GM04503 (cell line): ENCODE measurements at places on chromosomes 16 and 17.

DNA sequence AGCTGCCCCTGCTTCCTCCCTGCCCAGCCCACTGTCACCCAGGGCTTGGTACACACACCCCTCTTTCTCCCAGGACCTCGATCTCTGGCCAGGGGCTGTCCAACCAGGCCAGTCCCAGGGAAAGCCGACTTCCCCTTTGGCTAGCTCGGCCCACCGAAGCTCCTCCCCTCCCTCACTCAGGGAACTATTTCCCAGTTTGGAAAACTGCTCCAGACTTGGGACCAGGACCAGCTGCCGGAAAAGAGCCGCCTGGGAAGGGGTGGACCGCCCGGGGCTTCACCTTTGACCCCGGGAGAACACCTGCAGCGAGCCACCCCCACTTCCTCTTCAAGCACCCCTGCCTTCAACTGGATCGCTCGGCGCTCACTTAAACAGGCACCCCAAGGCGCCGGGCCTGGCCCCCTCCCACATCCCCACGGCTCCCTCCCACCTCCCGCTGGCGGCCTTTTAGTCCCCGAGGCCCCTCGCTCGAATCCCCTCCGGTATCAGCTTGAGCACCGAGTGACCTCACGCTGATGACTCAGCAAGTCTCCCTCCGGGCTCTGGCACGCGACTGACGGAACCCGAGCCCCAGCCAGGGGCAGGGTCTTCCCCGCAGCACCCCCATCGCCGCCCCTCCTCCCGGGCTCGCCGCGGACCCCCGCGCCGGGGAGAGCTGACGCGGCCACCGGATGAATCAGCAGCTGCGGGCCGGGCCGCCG lies 934 bp downstream of the MAFG start:
- peak; percentile 51 for DNase-seq

DNA sequence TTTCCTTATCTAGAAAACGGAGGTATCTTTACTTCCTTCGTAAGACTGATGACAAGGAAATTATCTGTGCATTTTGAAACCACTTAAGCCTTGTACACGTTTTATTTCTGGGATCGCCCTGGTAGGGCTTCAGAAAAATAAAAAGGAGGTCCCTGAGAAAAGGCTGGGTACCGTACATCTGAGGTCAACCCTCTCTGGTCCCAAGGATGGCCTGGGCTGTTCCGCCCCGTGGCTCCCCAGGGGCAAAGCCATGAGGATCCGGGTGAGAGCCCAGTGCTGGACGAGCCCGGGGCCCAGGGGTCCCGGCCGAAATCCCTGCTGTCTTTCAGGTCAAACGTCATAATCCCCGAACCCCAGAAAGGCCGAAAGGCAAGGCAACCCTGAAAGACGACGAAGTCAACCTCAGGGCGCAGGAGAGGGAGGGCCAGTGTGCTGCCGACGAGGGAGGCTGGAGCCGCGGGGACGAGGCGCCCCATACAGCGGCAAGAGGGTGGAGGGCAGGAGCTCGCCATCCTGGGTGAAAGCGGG lies 656 bp upstream of the FUS start:
- no peak for DNase-seq

GRCh38 chr16:1034230-1035065 lies 38.1 kb upstream of the SSTR5 start:
- no peak for DNase-seq

GRCh38 chr16:89444728-89445127 lies 45.6 kb downstream of the ANKRD11 start:
- DNase-seq: no peak

GRCh38 chr17:34307110-34307509 lies 12.1 kb upstream of the CCL8 start:
- no peak for DNase-seq

DNA sequence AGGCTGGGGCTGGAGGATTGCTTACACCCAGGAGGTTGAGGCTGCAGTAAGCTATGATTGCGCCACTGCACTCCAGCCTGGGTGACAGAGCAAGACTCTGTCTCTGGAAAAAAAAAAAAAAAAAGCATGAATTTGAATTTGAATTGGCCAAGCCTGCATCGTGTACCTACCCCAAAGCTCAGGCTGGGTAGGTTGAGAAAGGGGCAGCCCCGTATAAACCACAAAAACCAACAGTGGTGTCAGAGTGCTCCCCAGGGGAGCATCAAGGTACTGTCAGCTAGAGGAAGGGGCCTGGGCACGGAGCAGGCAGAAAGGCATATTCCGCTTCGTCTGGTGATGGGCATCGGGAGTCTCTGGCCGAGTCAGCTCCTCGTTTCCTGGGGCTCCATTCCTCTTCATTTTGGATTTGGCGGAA lies 40.9 kb downstream of the RAP1GAP2 start:
- DNase-seq: no peak

- DNase-seq: no peak
These were observed 8.6 kb upstream of the ABCC3 start for GRCh38 chr17:50626037-50626574.

GRCh38 chr17:72477491-72477890 lies 356.7 kb downstream of the SOX9 start:
- DNase-seq: no peak

- no peak for DNase-seq
These were observed 27.5 kb downstream of the CEP295NL start for GRCh38 chr17:78875363-78876093.

DNA sequence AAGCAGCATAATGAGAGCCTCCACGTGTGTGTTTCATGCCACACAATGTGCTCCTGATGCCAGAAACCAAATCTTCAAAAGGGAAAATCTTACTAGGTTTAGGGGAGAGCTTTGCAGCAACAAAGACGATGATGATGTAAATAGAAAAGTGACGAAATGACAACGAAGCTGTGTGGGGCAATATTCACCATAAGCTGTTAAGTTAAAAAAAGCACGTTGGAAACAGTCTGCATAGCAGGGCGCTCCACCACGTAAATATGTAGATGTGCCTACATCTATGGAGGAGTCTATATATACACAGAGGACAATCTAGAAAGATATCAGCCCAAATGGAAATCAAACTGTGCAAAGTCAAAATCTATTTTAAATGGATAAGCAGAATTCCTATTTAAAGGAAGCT lies 61.0 kb downstream of the RPH3AL start:
- no peak for DNase-seq

GRCh38 chr16:27149986-27150385 lies 53.3 kb upstream of the KDM8 start:
- no peak for DNase-seq

GRCh38 chr17:45852535-45853297 lies 8.0 kb downstream of the SPPL2C start:
- no peak for DNase-seq

- no peak for DNase-seq
These were observed 11.0 kb downstream of the HEXIM2 start for GRCh38 chr17:45172541-45173286.

DNA sequence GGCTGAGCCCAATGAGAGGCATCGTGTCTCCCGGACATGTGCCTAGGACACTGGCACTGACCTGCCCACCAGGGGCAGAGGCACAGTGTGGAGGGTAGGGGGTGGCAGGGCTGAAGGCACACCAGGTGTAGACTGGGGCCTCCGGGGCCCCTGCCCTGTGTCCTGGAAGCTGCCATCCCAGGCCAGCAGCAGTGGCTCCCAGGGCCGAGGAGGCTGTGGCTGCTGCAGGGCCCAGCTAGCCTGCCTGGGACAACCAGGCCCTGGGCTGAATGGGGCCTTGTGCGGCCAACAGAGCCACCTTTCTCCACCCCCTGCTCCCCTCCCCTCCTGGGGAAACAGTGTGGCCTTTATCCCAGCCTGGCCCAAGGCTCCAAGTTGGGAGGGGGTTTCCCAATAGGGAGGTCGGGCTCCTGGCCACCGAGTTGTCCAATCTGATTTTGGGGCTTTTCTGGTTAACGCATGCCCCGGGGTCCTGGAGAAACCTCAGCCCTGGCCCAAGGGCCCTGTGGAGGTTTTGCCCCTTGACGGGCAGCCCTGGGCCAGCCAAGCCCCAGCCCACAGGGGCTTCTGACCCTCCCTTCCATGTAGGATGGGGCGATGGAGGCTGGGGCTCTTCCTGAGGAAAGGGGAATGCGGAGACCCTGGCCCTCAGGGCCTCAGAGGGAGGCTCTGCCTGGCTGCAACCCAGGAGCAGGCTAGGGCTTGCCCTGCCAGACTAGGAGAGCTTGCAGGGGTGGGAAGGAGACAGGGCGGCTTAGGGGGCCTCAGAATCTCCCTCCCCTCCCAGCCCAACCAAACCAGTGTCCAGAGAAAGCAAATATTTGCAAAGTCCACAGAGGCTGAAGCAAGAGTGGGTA lies 4.2 kb downstream of the MTSS2 start:
- DNase-seq: no peak

- DNase-seq: no peak
These were observed 113.8 kb upstream of the PMFBP1 start for GRCh38 chr16:72285728-72286127.

DNA sequence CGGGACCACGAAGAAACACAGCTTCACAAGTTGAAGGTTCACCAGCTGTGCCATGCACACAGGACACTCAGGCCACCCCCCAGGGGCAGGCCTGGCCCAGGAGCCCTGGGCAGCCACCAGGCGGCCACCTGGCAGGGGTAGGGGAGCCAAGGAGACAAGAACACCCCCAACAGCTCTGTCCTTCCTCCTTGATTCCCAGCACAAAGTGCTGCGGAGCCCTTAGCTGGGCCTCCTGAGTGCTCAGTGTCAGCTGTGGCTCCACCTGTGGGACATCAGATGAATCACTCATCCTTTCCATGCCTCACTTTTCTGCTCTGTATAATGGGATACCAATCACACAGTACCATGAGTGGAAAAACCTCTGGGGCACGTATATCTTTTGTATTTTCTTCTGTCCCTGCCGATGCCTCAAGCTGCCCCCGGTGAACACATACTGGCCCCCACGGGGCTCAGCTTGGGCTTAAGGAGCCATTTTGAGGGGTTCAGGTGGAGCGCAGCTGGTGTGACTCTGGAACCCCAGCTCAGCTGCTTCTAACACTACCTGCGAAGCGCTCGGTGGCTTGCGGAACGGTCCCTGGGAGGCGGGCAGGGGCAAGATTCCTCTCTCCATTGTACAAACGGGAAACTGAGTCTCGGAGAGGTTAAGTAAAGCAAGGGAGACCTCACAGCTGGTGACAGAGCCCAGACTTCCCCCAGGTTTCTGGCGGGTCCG lies 12.0 kb downstream of the GALK1 start:
- no peak for DNase-seq

DNA sequence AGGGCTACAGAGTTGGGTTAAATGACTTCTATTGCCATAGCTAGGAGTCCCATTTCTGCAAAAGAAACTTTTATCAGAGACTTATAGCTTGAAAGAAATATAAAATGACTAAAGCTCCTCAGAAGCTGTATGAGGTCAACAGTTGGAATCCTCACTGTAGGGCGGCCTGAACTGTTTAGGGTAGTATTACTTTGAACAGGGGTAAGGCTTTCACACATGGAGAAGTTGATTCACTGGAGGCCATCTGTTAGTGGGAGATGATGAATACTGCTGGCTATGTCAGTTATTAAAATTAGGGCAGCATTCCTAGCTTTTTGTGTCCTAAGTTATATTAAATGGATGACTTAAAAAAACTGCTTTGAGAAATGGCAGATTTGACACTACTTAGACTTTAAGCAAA lies 6.0 kb downstream of the TTC19 start:
- no peak for DNase-seq

GRCh38 chr17:10198509-10199249 lies at the start of gene GAS7:
Gene GAS7 (minus strand): TSS chr17:10198606.
- no peak for DNase-seq

GRCh38 chr17:57985675-57985974 lies 2.4 kb downstream of the VEZF1 start:
- DNase-seq: peak; percentile 39

DNA sequence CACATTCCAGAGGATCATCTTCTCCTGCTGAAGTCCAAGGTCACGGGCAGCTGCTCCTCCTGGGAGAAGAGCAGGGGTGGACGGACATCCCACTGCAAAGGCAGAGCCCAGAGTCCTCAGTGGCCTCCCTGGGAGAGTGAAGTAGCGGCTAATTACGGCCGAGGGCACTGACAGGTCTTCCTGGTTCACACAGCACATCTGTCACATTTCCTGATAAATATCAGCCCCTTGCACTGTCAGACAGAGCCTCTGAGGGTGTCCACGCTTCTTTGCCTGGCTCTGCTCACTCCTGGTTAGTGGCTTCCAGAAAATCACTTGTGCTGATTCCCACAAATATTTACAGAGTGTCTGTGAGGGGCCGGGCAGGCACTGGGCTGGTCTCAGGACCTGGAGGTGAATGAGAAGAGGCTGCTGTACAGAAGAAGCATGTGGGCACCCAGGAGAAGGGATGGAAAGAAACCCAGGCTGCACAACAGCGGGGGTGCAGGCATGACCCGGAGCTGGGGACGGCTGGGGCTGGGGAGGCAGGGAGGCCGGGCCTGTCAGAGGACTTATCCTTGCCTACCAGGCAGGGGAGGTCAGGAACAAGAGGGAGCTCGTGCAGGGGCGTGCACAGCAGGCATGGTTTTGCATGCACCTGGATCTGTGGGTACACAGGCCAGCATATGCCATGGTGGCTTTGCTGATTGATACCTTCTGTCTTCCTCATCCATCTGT lies 258.2 kb upstream of the TNRC6C start:
- no peak for DNase-seq

DNA sequence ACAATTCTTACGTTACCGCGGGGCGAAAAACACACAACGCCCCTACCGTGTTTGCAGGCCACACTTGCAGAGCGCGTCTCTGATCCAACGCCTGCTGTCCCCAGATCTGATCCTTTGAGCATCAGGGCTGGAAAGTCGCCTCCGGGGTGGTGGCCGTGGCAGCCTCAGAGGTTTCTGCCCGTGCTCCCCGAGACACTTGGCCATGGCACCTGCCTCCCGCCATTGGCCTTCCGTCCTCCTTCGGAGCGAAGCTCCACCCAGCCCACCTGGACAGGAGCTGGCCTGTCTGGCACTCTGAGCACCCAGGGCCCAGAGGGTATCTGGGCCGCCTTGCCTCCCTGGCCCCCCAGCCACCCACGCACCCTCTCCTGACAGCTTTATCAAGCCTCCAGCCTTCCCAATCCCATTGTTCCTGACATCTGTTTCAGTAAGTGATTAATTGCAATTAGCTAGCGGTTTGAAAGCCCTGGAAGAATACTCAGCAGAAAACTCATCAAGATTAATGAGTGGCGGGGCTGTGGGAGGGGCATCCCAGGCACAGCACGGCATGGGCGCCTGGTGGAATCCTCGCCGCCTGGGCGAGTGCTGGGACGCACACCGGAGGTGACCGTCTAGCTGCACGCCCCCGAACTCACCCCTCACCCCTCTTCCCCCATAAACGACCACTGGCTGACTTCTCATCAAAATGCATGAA lies 181.5 kb upstream of the GSE1 start:
- no peak for DNase-seq

GRCh38 chr16:75058806-75059205 lies 57.8 kb downstream of the LDHD start:
- DNase-seq: no peak

DNA sequence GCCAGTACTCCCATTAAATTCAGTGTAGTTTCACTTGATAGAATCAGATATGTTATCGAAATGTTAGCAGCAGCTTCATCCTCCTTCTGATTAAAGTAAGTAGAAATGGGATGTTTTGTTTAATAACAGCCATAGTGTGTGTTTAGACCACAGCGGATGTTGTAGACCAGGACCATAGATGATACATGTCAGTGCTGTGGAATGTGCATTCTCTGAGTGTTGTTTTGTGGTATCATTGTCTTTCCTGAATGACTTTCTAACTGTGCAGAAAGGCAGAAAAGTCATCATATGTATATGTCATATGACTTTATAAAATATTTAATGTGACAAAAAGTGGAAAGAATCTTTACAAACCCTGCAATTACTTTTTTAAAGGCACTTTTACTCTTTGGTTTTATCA lies 55.6 kb downstream of the CYLD start:
- no peak for DNase-seq
